SK-N-DZ (cell line): ENCODE measurements at places on chromosomes 6 and 20.

DNA sequence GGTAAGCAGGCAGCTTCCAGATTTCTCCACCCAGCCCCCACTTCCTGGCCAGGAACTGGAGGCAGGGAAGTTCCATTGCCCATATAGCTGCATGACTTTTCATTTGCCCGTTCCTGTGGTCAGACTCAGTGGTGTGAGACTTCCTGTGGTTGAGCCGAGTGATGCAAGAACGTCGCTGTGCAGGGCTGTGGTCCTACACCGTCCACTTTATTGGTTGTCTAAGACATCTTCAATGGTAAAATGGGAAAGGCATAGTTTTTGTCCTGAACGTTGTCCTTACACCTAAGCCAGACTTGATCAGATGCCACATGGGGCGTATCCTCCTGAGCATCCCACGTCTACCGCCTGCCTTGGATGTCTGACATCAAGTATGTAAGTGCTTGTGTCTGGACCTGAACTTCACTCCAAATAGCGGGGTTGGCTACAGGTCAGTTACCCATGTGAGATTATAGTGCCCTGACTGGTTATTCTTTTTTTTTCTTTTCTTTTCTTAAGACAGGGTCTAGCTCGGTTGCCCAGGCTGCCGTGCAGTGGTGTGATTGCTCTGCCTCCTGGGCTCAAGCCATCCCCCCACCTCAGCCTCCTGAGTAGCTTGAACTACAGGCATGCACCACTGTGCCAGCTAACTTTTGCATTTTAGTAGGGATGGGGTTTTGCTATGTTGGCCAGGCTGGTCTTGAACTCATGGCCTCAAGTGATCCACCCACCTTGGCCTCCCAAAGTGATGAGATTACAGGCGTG, 25.9 kb upstream of the GTSF1L start:
- no peak for DNase-seq

DNA sequence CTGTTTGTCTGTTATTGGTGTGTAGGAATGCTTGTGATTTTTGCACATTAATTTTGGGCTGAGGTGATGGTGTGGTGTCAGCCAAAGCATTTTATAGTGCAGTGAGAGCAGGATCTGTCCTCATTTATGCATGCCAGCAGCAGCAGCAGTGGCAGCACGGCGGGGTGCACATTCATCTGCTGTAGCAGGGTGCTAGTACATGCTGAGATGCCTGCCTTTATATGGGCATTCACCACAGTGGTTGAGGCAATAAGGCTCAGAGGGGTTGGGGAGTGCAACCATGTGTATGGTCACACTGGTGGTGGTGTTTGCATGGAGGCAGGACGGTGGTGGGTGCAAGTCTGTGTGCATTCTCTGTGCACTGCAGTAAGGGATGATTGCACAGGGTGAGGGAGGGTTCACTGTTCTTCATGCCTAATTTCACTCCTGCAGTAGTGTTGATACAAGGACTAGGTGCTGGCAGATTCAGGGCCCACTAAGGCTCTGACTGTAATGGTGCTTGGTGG, 129.3 kb upstream of the SYNCRIP start:
- no peak for DNase-seq

GRCh38 chr6:121093928-121094327, 240.4 kb downstream of the TBC1D32 start:
- no peak for DNase-seq

DNA sequence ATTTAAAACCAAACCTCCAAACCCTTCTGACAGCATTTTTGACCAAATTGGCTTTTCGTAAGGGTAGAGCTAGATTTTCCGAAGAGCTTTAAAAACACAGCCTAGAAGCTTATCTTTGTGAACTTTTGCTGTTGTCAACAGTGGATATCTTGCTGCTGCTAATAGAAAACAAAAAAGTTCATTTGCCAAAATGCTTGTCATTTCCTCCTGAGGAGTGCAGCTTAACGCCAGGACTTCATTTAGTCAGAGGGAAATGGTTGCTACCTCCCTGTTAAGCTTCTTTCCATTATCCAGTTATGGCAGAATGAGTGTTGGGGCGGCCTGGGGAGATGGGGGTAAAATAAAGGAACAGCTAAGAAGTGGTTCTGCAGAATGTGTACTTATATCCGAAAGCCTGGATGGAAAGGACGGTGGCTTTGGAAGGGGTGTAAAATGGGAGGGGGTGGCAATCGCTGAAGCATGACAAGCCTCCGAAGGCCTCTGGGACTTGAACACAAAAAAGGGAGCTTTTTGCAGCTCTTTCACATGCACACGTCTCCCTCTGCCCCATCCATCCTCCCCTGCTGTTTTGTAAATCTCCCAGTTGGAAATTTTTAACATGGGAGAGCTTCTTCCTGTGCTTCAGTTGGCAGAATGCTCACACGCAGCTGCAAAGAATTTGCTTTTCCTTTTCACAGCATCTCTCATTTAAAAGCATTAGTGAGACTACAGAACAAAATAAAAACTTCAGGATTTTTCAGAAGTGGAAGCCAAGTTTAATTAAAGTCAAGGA, 22.5 kb downstream of the JARID2 start:
- no peak for DNase-seq

- DNase-seq = no peak
These were observed 17.8 kb upstream of the TCF21 start for GRCh38 chr6:133871131-133871530.

DNA sequence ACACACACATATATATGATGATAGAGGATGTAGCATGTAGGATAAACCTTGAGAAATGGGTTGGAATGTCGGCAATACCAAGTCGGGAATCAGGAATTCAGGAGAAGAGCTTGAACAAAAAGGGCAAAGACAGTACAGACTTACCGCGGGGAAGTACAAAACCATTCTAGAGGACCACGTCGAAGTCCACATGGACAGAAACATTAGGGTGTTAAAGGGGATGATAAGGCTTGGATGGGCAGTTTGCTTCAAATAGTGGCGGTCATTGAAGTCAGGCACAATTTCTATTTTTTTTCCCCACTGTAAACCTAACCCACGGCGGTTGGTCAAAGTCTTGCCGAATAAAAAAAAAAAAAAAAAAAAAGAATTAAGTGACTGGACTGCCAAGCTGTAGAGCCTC, 766 bp upstream of the NUS1 start:
- peak; percentile 39 for DNase-seq

DNA sequence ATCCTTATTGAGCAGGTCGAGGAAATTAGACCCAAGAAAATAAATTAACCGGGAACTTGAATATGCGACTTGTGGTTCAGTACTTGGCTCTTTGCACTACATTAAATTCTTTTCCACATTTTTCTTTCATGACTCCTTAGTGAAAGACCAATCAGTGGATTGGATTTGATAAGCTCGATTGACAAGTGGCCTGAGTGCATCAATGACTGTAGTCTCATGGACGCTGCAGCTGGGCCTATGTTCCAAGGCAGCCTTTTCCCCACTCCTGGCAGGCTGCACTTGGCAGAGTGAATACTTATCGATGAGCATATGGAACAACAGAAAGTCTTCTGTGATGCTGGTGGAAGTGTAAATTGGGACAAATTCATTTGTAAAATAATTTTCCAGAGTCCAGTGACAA, 210.8 kb upstream of the EXOC2 start:
- DNase-seq = no peak

DNA sequence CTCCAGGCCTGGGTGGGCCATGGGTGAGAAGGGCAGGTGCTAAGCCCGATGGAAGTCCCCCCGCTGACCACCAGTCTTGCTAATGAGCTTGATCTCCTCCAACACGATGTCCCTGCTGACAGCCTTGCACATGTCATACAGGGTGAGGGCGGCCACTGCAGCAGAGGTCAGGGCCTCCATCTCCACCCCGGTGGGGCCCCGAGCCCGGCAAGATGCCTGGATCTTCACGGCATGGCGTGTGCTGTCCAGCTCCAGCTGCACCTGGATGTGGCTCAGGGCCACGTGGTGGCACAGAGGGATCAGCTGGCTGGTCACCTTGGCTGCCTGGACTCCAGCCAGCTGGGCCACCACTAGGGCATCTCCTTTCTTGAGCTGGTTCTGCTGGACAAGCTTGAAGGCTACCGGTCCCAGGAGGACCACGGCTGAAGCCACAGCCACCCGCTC, 27.9 kb downstream of the MOCS1 start:
- DNase-seq = no peak

GRCh38 chr6:74942130-74942529, 263.7 kb downstream of the COL12A1 start:
- DNase-seq = no peak

DNA sequence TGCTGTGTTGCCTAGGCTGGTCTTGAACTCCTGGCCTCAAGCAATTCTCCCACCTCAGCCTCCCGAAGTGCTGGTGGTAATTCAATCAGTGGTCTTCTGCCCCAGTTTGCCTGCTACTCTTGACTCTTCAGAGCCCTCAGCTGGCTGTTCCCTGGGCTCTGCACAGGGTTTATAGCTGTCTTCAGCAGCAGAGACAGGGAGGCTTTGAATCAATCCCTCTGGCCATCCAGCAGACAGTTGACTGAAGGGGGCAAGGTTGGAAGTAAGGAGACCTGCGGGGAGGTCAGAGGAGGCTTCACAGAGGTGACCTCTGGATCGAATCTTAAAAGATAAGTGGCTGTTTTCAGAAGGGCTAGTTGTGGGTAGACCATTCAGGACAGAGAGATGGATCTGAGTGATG, 26.0 kb upstream of the KIF3B start:
- no peak for DNase-seq

DNA sequence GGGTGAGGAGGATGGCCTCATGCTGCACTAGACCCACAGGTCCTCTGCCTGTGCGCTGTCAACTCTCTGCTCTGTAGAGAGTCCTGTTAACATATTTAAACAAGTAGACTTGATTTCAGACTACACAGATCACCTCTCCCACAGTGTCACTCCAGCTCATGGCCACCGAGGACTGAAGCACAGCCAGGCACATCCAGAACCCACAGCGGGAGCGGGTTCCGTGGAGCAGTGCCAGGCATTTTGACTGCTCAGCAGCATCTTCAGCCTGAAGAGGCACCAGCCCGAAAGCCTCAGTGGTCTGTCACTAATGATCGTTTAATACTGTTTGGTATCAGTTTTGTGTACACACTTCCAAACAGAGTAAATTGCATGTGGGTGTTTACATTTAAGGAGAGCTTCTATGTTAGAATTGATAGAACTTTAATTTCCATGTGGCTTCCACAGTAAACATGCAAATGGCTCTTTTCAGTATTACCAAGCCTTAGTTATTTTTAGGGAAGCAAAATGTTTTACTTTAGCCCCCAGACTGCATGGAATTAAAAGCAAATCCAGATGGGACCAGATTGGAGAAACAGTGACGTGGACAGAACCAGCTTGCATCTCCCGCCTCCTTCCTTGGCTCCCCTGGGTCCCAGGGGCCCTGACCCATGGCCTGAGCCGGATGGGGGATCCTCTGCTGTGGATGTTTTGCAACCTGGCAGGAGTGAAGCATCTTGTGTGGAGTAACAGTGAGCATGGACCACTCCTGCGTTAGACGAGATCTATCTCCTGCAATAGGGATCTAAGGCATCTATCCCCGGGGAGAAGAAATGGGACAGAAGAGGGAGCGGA, 196.7 kb upstream of the CDH4 start:
- no peak for DNase-seq

DNA sequence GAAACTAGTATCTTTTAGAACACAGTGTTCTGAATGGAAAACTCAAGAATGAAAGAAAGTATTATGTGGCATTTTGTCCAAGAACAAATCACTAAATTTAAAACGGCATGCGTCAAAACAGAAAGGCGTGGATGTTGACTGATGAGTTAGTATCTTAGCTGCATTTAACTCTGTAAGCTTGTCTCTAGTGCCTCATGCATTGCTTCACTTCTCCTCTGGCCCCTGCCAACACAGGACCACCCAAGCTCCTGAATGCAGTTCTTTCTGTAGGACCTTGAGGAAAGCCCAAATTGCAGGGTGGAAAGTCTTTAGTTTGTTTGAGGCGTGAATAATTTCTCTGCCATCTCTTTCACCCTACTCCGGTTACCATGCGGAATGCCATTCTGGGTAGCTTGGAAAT, 632.2 kb downstream of the COL12A1 start:
- no peak for DNase-seq

GRCh38 chr6:106098383-106099234, 12.5 kb downstream of the PRDM1 start:
- DNase-seq = no peak

DNA sequence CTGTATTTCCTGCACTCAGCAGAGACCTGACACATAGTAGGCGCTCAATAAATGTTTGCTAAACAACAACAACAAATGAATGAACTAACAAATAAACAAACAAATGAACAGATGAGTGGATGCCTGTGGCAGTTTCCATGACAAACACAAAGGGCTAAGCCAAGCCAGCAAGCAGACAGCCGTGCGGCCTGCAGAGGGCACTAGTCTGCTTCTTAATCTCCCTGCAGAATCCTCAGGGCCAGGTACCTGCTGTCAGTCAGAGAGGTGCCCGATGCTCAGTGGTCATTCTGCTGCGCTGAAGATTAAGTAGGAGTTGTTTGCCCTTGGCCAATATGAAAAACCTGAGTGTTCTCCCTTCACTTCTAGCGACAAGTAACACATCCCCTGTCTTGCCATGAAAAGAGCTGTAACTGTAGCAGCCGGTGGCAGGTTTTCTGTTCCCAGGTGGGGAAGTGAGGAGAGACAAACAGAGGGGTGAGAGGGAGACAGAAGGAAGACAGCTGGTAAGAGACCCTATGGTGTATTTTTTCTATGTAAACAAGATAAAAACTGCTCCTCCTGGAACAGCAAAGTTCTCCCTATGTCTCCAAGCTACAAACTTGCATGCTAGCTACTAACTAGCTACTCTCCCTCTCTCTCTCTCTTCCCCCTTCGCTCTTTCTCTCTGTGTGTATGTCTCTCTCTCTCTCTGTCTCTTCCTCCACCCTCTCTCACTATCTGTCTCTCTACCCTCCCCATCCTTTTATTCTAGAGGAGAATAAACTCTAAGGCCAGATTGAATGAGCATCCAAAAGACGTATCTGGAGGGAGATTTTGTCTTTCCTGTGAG, at the start of gene MC3R:
TSS of gene MC3R (plus strand) at position 779 of the 829 bp plus-strand sequence. CDS start 112 bp downstream, outside the sequence.
- peak; percentile 55 for DNase-seq

GRCh38 chr6:12474167-12475140, 184.3 kb downstream of the EDN1 start:
- no peak for DNase-seq

DNA sequence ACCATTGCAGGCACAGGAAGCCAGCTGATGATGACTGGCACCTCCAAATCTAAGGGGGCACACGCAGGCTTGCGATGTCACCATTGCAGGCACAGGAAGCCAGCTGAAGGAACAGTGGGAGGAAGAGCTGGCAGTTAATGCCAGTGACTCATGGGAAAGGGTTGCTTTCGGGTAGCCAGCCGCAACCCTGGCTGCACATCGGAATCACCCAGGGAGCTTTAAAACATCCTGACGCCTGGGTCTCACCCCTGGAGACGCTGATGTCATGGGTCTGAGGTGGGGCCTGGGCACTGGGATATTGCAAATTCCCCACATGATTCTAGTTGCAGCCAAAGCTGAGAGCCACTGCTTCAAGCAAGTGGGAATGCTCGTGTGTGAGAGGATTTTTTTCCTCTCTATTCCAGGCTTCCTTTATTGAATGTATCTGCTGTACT, 16.1 kb upstream of the CCN6 start:
- no peak for DNase-seq

GRCh38 chr6:91683240-91683639, 1096.4 kb upstream of the MAP3K7 start:
- no peak for DNase-seq

GRCh38 chr6:13733178-13733887, 21.7 kb upstream of the RANBP9 start:
- peak; percentile 29 for DNase-seq

GRCh38 chr6:159431750-159432149, 261.3 kb downstream of the SOD2 start:
- no peak for DNase-seq

GRCh38 chr6:4801491-4802110, 25.4 kb downstream of the CDYL start:
- no peak for DNase-seq
